ENCODE measurements at places on chromosomes 1 and 21. TPM values are rescaled to one million over a fixed set of nuclear protein-coding genes. Genes with fewer than 3 reads are reported as not detected.

DONSON gene
- 8.4 TPM for total RNA-seq

PRAMEF11 gene
- total RNA-seq, result not detected

AADACL3 gene
- total RNA-seq, result not detected

EDARADD gene
- total RNA-seq, result not detected

RGS5 gene
- total RNA-seq, result 6.4 TPM
